Motor neuron (in vitro differentiated cells): ENCODE measurements at places on chromosomes 11 and 22.

GRCh38 chr11:129056916-129057315 is 114.2 kb upstream of the TP53AIP1 start:
- ATAC-seq: no peak

GRCh38 chr22:41682033-41682807 is 6.4 kb downstream of the SNU13 start:
- ATAC-seq: peak; percentile 98

DNA sequence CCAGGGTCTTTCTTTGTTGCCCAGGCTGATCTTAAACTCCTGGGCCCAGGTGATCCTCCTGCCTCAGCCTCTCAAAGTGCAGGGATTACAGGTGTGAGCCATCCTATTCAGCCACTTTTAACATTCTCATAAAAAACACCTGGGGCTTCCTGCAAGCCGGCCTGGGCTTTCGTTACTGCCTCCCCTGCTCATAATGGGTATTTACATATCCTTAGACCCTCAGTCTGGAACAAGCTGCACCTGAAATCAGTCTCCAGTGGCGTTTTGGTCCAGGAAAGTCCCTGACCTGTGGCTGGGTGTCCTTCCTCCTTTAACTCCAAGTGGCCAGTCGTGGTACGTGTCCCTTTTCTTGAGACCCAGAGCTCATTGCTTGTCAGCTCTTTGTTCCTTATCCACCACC is 320.7 kb downstream of the TMEM135 start:
- ATAC-seq: no peak

- ATAC-seq: peak; percentile 33
Measured at GRCh38 chr11:107041088-107041444, 22.8 kb upstream of the GUCY1A2 start.

GRCh38 chr11:45610627-45611026 is 54.8 kb downstream of the CHST1 start:
- no peak for ATAC-seq

GRCh38 chr22:41975299-41976069 is 6.2 kb downstream of the SEPTIN3 start:
- no peak for ATAC-seq

DNA sequence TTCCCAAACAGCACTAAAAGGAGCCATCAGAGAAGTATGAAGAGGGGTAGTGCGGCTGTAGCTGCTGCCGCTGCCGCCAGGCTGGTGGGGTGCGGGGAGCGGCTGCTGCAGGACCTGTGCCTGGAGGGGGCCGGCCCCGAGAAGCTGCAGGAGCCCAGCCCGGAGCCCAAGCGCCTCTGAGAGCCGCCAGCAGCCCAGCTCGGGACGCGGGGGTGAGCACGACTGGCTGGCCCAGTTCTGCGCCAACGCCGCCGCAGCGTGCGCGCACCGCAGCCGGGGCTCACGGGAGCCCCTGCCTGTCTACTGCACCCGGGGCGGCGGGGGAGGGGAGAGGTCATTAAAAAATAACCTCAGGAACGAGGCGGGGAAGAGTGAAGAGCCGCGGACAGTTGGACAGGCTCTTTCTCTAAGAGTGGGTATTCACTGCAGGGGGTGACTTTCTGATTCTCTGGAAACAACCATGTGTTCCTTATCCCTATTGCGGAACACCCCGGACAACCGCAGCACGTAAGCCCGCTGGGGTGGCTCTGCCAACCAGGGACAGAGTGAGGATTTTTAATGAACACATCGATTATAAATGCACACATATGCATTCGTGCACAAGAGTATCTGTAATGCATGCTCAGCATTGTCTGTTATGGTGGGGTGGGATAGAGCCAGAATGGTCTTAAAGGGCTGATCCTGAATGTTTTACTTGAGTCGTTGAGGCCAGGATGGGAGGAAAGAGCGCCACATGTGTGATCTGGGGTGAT is 453 bp downstream of the GAS2 start:
- ATAC-seq: peak; percentile 96

- no peak for ATAC-seq
Measured at GRCh38 chr11:73085189-73085875, 56.8 kb downstream of the FCHSD2 start.

DNA sequence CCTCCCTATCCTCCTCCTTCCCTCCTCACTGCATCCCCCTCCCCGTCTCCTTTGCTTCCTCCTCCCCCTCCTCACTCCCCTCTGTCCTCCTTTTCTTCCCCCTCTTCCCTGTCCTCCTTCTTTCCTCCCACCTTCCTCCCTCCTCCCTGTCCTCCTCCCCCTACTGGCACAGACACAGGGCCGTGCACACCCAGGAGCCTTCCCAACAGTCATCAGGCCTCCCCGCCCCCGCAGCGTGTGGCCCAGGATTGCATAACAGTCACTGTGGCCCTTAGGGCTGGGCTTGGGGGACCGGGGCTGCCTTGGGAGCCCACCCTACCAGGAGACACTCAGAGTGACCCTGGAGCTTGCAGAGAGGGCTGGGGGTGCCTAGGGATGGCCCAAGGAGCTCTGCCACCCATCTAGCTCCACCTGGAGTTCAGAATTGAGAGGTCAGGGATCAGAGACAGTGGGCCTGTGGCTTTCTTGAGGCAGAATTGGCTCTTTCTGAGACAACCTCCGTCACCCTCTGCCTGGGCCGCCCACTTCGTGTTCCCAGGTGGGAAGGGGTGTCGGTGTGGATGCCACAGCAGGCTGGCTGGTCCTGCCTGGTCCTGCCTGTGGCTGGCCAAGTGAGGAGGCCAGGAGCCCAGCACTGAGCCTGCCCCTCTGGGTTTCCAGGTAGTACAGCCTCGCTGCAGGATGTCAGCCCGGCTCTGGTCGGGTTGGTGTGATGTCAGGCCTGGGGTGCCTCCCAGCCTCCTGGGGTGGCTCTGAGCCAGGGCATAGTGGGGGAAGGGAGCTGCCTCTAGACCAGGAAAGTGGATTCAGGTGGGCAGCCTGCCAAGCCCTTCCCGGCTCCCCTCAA is 1.6 kb downstream of the SPI1 start:
- ATAC-seq: no peak
